ENCODE measurements at places on chromosomes 7 and 10. TPM values are rescaled to one million over a fixed set of nuclear protein-coding genes. Genes with fewer than 3 reads are reported as not detected.
A peak's percentile ranks its signal among the peaks of the same experiment; 100 is the strongest.

DNA sequence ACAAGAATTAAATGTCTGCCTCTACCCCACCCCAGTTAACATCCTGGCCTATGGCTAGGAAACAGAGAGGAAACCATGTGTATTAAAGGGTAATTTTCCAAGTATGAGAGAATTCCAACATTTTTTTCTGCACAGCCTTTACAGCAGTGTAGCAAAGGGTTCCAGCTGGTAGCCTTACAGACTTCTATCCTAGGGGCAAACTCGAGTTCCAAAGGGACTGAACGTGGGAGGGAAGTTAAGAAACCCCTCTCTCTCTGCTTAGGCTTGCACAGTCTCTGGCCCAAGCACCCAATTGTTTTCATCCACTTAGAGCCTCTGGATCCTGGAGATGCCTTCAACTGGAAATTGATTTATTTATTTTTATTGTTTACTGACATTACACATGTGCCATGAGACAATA, 60.3 kb downstream of the SLC16A12 start:
- DNase-seq = no peak

The ANKRD61 gene
- not detected for total RNA-seq

DNA sequence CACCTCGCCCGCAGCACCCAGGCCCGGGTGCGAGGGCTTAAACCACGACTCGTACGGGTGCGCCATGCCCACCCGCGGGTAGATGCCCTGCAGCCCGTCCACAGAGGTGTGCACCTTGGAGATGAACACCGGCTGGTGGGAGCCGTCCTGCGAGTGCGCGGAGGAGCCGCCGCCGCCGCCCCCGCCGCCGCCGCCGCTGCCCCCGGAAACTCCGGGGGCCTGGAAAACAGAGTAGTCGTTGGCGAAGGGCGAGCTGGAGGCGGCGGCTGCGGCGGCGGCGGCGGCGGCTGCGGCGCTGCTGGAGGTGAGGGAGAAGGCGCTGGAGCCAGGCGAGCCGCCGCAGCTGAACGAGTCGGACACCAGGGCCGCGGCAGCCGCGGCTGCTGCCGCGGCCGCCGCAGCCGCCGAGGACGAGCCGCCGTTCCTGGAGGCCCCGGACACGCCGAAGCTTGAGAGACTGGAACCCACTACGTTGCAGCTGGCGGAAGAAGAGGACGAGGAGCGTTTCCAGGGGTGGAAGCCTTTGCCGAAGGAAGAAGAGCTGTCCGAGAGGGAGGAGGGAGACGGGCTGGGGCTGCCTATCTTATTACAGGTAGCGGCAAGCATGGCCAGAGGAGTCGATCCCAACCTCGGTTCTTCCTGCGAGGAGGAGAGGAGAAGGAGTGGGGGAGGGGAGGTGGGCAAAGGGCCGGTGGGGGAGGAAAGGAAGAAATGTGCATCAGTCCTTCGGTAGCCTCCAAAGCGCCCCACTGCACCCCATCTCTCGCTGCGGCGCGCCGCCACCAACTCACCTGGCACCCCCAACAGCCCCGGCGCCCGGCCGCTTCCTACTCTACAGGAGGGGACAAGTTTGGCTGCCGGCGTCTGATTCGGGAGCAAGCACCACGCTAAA, 1.3 kb downstream of the SP8 start:
- DNase-seq = peak; percentile 48

- no peak for DNase-seq
Measured at GRCh38 chr10:33039181-33039580, 81.2 kb upstream of the ITGB1 start.

GRCh38 chr10:90723416-90724068, 134.3 kb downstream of the HTR7 start:
- DNase-seq = no peak

GRCh38 chr10:63919575-63920279, 398.5 kb downstream of the REEP3 start:
- no peak for DNase-seq

- no peak for DNase-seq
Measured at GRCh38 chr7:32169228-32169627, 99.0 kb upstream of the PDE1C start.

The CLRN3 gene
- total RNA-seq = not detected

GRCh38 chr10:76245951-76246495, 814.6 kb downstream of the LRMDA start:
- no peak for DNase-seq

GRCh38 chr7:76512941-76513816, 2.8 kb downstream of the UPK3B start:
- DNase-seq = no peak

The SPDYE11 gene
- not detected for total RNA-seq

DNA sequence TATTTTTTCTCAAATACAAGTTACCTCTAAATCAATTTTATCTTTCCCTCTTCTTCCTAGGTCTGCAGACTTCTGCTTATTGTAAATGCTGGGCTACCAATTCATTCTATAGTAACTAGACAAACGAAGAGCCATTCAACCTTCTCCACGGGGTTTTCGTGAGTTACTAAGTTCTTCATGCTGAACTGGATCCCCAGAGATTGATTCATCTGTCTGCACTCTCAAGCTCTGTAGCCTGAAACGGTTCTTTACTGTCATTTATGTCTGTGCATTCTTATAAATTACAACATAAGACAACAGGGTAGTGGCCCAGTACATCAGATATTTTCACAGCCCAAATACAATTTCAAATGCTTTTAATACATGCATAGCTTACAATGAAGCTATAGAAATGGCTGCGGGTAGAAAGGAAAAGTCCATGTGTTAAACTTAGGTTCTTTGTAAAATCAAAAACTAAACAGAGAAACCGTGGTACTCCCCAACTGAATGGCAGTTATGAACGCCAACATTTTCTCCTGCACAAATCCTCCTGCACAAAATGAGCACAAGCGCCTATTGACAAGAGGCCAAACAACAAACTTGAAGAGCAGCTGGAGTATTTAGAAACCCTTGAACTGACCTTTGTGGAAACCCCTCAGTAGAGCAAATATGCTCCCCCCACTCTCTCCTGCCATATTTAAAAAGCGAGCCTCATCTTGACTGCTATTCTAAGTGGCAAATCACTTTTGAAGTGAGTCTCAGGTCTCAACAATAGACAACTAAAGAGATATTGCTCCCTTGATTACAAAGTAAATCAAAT, 20.7 kb downstream of the LAMB1 start:
- DNase-seq = no peak

DNA sequence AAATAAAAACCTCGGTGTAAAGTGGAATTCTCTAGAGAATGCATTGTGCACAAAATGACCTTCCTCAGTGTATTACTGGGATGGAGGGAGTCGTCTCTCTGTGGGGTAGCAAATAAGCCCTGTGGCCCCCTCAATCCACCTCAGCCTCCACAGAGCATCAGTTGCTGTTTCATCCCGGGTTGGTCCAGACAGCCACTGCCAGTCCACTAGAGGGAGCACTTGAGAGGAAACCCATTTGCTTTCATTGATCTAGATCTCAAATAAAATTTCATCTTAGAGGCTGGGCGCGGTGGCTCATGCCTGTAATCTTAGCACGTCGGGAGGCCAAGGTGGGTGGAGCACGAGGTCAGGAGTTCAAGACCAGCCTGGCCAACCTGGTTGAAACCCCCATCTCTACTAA, 1128.7 kb downstream of the CNTNAP2 start:
- DNase-seq = peak; percentile 8

The TEX36 gene
- total RNA-seq = not detected
